Effector CD4-positive, alpha-beta T cell (primary cell): ENCODE measurements at places on chromosomes 3 and 15.
A peak's percentile ranks its signal among the peaks of the same experiment; 100 is the strongest.

DNA sequence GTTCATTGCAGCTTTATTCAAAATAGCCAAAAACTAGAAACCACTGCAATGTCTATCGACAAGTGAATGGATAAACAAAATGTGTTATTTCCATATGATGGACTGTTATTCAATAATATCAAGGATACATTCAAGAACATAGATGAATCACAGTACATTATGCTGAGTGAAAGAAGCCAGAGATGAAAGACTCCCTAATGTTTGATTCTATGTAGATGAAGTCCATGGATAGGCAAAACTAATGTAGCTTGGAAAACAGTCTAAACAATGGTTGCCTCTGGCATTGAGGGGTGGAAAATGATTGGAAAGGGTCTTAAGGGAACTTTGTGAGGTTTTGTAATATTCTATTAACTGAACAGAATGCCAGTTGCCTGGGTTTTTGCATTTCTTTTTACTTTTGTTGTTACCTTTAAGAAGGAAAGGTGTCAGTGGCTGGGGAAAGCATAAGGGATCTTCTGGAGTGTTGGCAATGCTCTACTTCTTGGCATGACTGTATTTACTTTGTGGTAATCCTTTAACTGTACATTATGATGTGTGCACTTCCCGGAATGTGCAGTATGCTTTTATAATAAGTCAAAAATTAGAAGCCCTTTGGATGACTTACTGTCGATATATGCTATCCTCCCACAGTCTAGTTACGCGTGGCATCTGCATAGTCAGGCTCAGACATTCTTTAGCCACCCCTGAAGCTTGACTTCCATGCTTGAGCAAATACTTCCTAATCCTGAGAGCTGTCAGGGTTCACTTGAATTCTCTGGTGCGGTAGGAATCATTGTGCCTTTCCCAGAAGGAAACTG, 20.5 kb upstream of the ATP10A start:
- DNase-seq, result no peak

- DNase-seq, result peak; percentile 10
These were observed 32.4 kb upstream of the HES1 start for GRCh38 chr3:194103505-194103904.

DNA sequence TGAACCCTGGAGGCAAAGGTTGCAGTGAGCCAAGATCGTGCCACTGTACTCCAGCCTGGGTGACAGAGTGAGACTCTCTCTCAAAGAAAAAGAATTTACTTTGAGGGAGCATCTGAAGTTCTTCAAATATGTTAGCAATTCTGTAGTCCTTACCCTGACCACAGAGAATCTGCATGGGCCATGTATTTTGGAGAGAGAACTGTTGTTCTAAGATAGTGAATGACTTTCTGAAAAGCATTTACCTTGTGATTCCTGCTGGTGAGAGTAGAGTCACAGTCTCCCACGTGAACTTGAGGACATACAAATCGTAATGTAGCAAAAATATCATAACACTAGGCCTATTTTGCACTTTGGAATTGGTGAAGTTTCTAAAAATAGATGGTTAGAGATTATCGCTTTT, 3.9 kb downstream of the BRK1 start:
- DNase-seq, result no peak

GRCh38 chr3:112687211-112687610, 46.3 kb upstream of the CCDC80 start:
- DNase-seq, result no peak

- no peak for DNase-seq
These were observed 22.1 kb upstream of the PRR23E start for GRCh38 chr3:127170814-127171213.

GRCh38 chr3:168113848-168114247, 18.1 kb upstream of the GOLIM4 start:
- DNase-seq, result no peak

DNA sequence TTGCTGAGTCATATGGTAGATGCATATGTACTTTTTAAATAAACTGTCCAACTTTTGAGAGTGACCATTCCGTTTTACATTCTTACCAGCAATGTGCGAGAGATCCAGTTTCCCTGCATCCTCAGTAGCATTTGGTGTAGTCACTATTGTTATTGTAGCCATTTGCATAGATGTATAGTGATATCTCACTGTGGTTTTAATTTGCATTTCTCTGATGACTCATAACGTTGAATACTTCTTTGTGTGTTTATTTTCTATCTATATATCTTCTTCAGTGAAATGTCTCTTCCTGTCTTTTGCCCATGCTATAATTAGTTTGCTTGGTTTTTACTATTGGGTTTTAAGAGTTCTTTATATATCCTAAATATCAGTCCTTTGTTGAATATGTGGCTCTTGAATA, 255.7 kb upstream of the GRM7 start:
- DNase-seq, result no peak

DNA sequence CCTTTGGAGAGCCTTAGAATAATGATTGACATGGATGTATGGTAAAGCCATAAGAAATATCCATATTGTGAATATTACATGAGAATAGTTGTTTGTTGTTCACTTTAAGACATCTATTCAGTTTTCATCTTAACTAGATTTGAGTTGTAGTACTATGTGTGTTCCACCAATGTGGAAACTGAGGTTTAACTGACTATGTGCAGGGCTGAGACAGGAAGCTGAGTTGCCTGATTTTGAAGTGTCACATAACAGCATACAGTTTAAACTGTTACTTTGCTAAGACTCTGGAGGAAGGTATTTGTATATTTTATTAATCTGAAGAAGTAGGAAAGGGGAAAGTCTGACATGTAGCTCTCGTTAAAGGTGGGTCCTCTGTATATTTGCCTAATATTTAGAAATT, 2.1 kb downstream of the ECT2 start:
- no peak for DNase-seq

- DNase-seq, result no peak
These were observed 254.3 kb upstream of the TPM1 start for GRCh38 chr15:62788224-62788623.

DNA sequence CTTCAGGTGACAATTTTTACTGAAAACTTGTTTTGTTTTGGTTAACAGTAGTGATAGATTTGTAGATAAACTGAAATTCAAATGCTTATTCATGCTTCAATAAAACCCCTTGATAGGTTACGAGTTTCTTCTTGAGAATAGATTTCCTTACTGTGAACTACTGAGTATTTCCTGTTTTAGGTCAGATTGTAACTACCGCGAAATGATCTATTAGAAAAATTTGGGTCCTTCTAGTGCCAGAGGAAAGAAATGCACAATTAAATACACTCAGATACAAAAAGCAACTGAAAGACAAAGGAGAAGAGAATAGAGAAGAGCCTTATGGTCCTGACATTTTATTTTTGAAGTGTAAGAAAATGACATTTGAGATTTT, 251.7 kb upstream of the TBL1XR1 start:
- DNase-seq, result no peak

DNA sequence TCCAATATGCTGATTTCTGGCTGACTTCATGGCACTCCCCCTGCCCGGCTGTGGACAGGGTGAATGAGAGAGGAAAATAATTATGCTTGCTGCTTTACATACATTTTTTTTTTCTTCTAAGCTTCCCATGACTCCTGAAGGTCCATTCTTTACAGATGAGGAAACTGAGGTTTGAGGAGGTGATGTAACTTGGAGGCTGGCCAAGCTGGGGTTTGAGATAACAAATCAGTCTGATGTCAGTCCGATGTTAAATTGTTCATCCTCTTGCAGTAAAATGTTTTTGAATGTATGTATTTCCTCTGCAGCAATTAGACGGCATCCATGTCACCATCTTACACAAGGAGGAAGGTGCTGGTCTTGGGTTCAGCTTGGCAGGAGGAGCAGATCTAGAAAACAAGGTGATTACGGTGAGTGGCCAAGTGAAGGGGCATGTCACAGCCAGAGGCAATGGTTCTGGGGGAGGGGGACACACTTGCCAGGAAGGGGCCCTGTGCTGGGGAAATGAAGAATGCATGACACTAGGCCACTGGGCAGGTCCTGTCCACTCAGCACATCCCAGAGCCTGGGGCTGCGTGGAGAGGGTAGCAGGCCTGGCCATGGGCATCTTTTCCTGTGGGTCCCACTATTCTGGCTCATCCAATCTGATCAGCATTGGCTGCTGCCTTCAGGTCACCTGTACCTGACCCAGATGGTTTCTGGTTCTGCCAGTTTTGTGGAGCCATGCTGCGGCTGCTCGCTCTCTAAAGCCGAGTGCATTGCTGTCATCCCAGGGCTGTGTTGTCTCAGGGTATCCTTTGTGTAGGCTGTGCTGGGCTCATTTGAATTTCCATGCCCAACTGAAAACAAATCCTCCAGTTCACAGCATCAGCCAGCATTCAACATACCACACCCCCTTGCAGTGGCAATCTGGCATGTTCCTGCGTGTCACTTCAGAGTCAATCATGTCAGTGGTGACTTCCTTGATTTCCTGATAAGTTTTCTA, 20.4 kb downstream of the STARD5 start:
- DNase-seq, result peak; percentile 34

GRCh38 chr3:43691120-43691995, 620 bp downstream of the ABHD5 start:
- peak; percentile 23 for DNase-seq

- DNase-seq, result no peak
These were observed 81.4 kb downstream of the SETD2 start for GRCh38 chr3:47082519-47082918.

DNA sequence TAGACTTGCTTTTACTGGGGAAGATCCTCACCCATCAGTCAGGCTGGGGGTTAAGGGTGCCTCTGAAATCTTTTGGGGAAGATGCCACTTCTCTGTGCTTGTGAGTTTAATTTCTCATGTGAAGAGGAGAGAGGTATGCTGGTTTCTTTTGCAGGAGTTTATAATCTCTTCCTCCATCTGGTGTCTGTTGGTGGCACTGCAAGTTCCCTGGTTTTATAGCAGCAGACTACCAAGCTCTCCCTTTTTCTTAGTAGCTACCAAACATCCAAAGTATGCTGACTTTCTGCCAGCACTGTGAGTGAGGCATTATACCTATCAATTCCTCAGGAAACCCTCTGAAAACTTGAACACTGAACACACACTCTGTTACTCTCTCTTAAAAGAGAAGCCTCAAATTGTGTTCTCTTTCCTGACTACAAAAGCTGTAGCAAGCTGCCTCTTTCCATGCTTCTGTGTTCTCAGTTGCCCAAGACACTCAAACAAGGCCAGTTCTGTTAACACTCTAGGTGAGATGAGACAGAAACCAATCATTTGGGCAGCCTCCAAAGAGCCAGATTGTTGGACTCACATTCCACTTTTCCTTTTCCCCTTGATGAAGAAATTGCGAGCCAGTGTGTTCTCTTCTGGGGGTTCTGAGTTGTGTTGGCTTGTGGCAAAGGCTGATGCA, 299.5 kb downstream of the GAP43 start:
- no peak for DNase-seq

GRCh38 chr3:18211116-18211515, 214.0 kb downstream of the SATB1 start:
- no peak for DNase-seq

DNA sequence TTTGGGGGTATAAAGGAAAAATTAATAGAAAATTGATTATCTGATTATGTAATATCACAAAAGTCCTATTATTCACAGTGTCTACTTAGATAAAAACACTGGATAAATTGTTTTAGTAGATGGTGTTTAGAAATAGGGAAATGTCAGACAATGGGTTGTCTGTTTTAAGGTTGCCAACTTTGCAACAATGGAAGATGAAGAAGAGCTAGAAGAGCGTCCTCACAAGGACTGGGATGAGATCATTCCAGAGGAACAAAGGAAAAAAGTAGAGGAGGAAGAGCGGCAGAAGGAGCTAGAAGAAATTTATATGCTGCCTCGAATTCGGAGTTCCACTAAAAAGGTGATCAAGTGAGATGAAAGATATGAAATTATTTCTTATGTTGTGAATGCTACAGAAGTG, 84.0 kb downstream of the CHD2 start:
- no peak for DNase-seq

GRCh38 chr15:81492969-81493645, 119.1 kb upstream of the TMC3 start:
- no peak for DNase-seq

DNA sequence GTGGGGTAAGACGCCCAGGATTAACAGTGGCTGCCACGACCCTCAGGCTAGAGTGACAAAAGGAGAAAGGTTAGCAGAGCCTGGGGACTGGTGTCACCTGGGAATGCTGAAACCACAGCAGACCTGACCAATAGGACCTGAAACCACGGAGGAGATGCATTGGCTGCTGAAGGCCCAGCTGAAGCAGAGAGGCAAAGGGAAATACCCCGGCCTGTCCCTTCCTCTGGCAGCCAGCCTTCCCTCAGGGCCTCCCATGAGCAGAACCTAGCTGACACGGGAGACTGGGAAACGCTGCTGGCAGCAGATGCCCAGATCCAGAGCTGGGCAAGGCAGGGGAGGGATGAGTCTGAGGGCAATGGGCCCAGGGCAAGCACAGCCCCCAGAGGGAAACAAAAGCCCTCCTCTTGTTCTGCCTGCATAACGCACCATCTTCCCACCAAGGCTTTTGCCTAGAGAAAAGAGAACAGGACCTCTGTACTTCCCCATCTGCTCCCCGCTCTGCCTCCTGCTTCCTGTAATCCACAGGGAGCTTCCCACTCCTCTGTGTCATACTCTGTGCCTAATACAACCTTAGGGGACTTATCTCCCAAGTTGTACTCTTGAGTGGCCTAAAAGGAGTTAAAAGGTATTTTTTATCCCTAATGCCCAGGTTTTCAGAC, 216.2 kb downstream of the ABHD5 start:
- no peak for DNase-seq

GRCh38 chr3:171163101-171164066, 136.9 kb upstream of the SLC2A2 start:
- DNase-seq, result no peak

DNA sequence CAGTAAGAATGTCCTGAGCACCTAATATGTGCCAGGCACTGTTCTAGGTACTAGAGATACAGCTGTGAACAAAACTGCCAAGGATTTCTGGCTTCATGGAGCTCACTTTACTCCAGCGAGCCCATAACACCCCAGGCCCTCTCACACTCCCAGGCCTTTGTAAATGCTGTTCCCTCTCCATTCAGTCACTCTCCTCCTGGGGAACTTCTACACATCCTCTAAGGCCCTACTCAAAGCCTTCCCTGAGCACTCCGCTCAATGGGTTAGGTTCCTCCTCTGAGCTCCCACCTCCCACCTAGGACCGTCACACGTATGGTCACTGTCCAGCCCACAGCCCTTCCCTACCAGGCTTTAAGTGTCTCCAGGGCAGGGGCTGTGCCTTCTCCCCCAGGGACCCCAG, 27.2 kb downstream of the SEMA7A start:
- no peak for DNase-seq

DNA sequence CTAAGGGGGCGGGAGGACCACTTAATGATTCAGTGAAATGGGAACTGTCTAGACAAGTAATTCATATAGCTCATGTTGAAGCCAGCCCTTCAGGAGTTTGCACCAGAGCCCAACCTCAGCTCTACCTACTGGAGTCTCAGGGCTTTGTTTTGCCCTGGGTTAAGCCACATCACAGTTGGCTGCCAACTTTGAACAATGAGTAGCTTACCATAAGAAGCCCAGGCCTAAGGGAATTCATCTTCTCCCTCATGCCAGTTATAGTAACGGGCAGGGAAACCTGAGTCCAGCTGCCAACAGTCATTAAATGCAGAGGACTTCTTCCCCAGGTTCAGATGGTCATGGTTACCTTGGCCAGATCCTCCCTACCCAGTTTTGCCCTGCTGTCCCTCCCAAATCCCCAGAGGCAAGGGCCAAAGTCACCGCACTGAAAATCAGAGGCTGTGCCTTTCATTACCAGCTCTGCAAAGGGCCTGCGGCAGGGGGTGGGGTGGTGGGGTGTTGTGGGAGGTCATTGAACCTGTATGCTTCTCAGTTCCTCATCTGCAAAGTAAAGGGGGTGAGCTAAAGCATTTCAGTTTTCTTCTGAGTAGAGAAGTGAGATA, 302.2 kb upstream of the NR2E3 start:
- DNase-seq, result no peak
